Amygdala (tissue), 56 donors: ENCODE measurements at places on chromosomes 2 and 18.

- DNase-seq, result no peak
Measured at GRCh38 chr2:151091583-151091982, 170.1 kb downstream of the RBM43 start.

GRCh38 chr2:80378-80777 lies 34.1 kb upstream of the FAM110C start:
- DNase-seq, result no peak

DNA sequence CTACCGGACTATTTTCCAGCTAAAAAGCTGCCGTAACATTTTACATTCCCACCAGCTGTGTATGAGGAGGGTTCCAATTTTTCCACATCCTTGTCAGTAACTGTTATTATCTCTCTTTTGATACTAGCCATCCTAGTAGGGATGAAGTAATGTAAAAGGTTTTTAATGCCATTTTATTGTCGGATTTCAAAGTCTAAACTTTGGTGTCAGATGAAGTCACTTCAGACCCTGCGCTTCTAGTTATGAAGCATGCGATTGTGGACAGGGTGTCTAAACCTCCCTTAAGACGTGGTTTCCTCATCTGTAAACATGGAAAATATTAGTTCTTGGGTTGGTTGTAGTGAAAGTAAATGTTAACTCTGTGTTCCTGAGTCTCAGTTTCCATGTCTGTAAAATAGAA lies 4.7 kb downstream of the DGKD start:
- DNase-seq, result no peak

DNA sequence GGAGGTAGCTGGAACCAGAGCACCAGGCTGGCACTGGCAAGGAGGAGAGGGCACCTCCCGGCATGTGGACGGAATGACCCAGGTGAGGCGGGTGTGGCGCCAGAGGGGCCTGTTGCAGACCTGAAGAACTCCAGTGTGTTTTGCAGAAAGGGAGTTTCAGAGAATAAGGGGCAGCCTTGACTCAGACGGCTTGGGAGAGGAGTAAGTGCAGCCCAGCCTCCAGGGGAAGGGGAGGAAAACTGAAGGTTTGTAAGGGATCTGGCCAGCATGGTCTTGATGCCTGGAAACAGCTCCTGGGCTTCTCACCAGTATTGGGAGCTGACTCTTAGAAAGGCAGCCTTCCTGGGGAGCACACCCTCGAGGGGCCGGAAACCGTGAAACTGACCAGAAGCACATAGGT lies 101.1 kb downstream of the AGAP1 start:
- DNase-seq, result no peak

GRCh38 chr2:172929644-172930043 lies 146.0 kb upstream of the MAP3K20 start:
- DNase-seq, result no peak

DNA sequence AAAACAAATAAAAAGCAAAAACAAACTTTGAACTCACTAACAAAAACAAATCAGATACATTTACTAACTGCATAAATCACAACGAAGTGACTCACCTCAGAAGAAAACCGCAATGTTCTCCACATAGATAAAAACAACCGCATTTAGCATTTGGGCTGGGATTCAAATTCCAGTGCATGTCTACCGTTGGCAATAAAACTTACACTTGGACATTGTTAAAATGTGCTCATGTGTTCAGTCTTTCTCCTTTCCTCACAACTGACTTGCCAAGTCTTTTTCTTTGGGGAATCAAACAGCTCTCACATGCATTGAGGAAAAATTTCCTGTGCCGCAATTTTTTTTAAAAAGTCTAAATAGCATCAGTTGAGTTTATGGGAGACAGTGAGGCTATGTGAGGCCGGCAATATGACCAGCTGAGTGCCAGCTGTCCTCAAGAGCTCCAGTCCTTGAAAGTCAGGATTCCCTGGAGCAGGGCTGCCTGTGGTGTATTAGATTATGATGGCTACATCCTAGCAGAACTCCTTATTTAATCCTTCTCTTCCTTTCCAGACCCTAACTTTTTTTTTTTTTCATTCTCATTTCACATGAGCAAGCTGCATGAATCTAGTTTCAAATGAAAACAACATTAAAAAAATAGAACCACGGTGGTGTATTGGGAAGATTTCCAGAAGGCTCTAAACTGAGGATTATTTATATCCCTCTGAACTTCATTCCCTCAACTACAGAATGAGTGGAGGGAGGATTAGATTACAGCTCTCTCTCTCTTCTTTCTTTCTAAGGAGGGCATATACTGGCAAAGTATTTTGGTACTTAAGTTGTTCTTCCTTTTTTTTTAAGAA lies 70.2 kb upstream of the MEIS1 start:
- no peak for DNase-seq

- no peak for DNase-seq
Measured at GRCh38 chr2:235740821-235741220, 247.0 kb downstream of the AGAP1 start.

- DNase-seq, result no peak
Measured at GRCh38 chr2:121591199-121591598, 58.1 kb downstream of the CLASP1 start.

- DNase-seq, result no peak
Measured at GRCh38 chr2:200466425-200467418, 43.1 kb downstream of the KCTD18 start.
